NAMALWA (cell line): ENCODE measurements at places on chromosomes 6 and 20.

- no peak for DNase-seq
These were observed 43.7 kb upstream of the PMEPA1 start for GRCh38 chr20:57753332-57754164.

DNA sequence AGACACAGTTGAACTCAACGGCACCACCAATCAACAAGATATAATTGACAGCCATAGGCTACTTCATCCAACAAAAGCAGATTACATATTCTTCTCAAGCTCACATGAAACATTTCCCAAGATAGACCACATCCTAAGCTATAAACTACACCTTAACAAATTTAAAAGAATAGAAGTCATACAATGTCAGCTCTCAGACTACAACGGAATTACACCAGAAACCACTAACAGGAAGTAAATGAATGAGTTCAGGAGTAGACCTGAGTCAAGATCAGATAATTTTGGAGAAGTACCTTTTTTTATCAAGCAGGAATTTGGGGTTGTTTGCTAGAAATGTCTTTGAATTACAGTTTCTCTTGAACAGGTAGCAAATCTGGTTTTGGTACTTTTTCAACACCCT is 237.8 kb downstream of the TBX18 start:
- no peak for DNase-seq

DNA sequence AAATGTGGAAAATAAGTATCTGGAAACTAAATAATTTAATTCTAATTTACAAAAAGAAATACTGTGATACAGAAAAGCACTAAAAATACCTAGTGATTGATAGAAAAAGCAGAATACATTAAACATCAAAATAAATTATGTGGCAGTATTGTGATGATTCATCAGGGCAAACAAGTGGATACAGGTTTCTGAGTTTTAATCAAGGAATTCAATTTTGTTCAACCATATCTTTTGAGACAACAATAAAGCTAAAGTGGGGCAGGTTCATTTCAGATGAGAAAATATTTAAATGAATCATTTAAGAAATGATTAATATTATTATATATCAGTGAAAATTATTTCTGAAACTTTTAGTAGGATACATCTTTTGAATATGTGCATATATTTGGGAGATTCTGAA is 49.8 kb downstream of the GRIK2 start:
- no peak for DNase-seq

GRCh38 chr6:53433261-53433950 is 84.7 kb upstream of the ELOVL5 start:
- no peak for DNase-seq

- no peak for DNase-seq
These were observed 9.0 kb upstream of the RIPPLY2 start for GRCh38 chr6:83844170-83844569.

GRCh38 chr6:160419488-160419887 is 71.3 kb downstream of the SLC22A3 start:
- no peak for DNase-seq

- DNase-seq: no peak
These were observed 140.3 kb downstream of the TBX18 start for GRCh38 chr6:84623956-84624680.

GRCh38 chr20:49747707-49748524 is 34.2 kb upstream of the B4GALT5 start:
- DNase-seq: no peak

DNA sequence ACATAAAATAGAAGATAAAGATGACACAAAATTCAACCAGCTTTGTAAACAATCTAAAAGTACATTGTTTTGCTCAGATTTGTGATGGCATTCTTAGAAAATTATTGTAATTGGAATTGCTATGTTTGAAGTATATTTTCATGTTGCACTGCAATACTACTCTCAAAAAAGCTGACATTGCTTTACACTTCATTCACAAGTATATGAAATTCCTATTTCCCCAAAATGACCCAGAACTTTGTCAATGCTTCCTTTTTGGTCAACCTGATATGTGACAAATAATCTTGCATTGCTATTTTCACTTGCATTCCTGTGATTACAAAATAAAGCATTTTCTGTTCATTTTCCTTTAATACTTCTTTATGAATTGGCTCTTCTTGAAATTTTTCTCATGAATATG is 104.1 kb upstream of the BMP5 start:
- no peak for DNase-seq

- DNase-seq: no peak
These were observed 105.3 kb downstream of the PHACTR3 start for GRCh38 chr20:59709636-59710035.
